Spleen (tissue), 13 donors: ENCODE measurements at places on chromosomes 11 and 22. TPM values are rescaled to one million over a fixed set of nuclear protein-coding genes. Genes with fewer than 3 reads are reported as not detected.

Gene PLEKHA7
- total RNA-seq = 3.7 TPM

Gene HTR3B
- total RNA-seq = not detected

Gene GAB4
- total RNA-seq = not detected

Gene LSP1
- total RNA-seq = 300 TPM

Gene LRRC75B
- total RNA-seq = 6.6 TPM

Gene TUB
- total RNA-seq = 1.9 TPM

Gene ZNF70
- total RNA-seq = 7.0 TPM

Gene MRGPRF
- total RNA-seq = 21.2 TPM

Gene MMP12
- total RNA-seq = 1.9 TPM

Gene FBXO7
- total RNA-seq = 99.6 TPM

Gene APOBEC3A
- total RNA-seq = 107 TPM

Gene APOBEC3B
- total RNA-seq = 2.5 TPM

Gene VSIG10L2
- 3.9 TPM for total RNA-seq

Gene SMIM35
- 0.46 TPM for total RNA-seq

Gene PKNOX2
- total RNA-seq = 2.8 TPM

Gene LYVE1
- 178 TPM for total RNA-seq

Gene PRDM10
- total RNA-seq = 12.7 TPM
